ENCODE measurements at places on chromosomes 16 and 17. TPM values are rescaled to one million over a fixed set of nuclear protein-coding genes. Genes with fewer than 3 reads are reported as not detected.

TMC5 gene
- 5.0 TPM for total RNA-seq

ABCA10 gene
- total RNA-seq, result 2.8 TPM

KRT16 gene
- total RNA-seq, result 2,310 TPM

ZFPM1 gene
- total RNA-seq, result 3.2 TPM

SLC35G6 gene
- total RNA-seq, result not detected

CDK5RAP3 gene
- 73.4 TPM for total RNA-seq

WNT9B gene
- total RNA-seq, result not detected

NECAB2 gene
- not detected for total RNA-seq

FOXF1 gene
- 0.68 TPM for total RNA-seq

KRTAP3-2 gene
- total RNA-seq, result not detected

SEPTIN1 gene
- 2.4 TPM for total RNA-seq

SLC38A8 gene
- total RNA-seq, result not detected

GJC1 gene
- total RNA-seq, result 1.4 TPM

HASPIN gene
- total RNA-seq, result 3.4 TPM

HCRT gene
- total RNA-seq, result not detected

CACNA1H gene
- 1.1 TPM for total RNA-seq

PTX4 gene
- total RNA-seq, result not detected

DNAI2 gene
- total RNA-seq, result not detected

TBC1D26 gene
- total RNA-seq, result not detected

MPV17L gene
- 5.6 TPM for total RNA-seq

ZPBP2 gene
- not detected for total RNA-seq

Data from esophagus mucosa (tissue), 1 donor.